ENCODE measurements at places on chromosomes 5 and 9.

DNA sequence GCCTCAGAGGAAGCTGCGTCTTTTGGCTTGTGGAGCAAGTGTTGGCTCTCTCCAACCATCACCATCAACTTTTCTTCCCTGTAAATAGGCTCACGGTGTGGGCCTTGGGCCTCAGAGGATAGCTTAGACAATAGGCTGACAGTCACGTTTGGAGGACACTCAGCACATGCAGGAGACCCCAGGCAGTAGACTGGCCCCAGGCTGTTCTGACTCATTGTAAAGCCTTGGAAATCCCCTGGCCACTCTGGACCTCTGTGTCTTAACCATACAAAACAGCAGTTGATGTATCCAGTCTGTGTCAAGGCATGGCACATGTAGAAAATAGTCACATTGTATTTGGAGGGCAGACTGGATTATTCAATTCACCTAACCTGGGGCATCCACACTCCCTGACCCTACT is 18.6 kb downstream of the CD74 start:
- no peak for DNase-seq

DNA sequence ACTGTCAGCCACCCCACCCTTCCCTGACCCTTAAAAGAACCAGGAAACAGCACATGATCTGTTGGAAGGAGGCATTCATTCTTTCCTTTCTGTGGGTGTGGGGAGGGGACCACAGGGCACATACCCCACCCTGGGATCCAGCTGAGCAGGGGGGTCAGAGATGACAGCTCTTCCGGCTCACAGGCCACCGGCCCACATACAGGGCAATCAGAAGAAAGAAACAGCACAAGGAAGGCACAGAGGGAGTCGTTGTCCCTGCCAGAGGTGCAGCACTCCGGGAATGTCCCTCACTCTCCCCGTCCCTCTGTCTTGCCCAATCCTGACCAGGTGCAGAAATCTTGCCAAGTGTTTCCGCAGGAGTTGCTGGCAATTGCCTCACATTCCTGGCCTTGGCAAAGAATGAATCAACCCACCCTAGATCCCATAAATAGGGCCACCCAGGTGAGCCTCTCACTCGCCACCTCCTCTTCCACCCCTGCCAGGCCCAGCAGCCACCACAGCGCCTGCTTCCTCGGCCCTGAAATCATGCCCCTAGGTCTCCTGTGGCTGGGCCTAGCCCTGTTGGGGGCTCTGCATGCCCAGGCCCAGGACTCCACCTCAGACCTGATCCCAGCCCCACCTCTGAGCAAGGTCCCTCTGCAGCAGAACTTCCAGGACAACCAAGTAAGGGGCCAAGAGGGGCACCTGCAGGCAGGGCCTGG is at the start of gene LCN2:
LCN2 (plus strand) TSS at position 453 of the 701 bp plus-strand sequence; CDS start at position 526, 73 bp downstream.
- DNase-seq: no peak

GRCh38 chr5:135016861-135017290 is 17.2 kb downstream of the PITX1 start:
- DNase-seq: peak; percentile 11

GRCh38 chr9:99850736-99851499 is 29.2 kb downstream of the NR4A3 start:
- DNase-seq: no peak

GRCh38 chr9:115036691-115037090 is 81.3 kb downstream of the TNC start:
- DNase-seq: no peak

DNA sequence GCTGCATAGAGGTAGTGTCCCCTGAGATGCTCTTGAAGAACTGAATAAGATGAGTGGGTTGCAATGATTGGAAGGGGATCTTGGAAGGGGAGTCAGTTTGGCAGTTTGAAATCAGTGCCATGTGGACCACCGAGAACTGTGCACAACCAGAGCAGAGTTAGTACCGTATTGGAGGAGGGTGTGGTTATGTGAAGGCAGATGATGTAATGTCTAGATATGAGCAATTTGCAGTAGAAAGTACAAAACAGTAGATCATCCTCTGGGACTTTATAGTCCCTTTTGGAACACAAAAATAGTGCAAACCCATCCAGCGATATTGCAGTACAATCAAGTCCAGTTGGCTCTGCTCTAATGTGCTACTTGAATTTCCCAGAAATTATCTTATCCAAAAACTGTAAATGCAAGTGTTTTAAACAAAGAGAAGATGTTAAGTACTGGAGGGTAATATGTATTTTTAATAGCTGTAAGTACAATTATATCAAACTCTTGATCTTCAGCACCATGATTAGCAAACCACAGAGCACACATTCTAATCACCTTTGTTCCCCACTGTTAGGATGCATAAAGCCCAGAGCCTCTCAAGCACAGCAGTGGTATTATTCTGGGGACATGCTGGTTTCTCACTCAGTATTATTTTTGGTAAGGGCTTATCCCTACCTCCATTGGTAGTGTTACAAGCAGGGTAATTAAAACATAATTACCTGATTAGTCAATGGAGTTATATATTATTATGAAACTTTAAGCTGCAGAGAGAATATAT is 41.5 kb downstream of the MEGF10 start:
- DNase-seq: no peak

DNA sequence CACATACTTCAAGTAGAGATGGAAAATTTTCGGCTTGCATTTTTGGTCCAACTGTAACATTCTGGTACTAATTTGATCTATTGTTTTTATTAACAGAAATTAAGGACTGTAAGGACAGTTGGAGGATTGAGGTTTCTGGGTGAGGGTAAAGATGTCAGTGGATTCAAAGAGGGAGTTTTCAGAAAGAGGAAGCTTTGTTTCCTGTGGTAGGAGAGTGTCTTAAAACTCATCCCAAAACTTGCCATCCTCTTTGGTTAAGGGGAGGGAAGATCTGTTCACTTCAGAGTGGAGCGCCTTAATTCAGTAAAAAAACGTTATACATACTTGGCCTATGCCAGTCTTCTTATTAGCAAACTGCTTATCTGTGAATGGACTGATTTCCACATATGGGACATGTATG is 13.8 kb downstream of the CNTRL start:
- DNase-seq: no peak

GRCh38 chr5:170438581-170438980 is 49.4 kb upstream of the KCNMB1 start:
- no peak for DNase-seq

DNA sequence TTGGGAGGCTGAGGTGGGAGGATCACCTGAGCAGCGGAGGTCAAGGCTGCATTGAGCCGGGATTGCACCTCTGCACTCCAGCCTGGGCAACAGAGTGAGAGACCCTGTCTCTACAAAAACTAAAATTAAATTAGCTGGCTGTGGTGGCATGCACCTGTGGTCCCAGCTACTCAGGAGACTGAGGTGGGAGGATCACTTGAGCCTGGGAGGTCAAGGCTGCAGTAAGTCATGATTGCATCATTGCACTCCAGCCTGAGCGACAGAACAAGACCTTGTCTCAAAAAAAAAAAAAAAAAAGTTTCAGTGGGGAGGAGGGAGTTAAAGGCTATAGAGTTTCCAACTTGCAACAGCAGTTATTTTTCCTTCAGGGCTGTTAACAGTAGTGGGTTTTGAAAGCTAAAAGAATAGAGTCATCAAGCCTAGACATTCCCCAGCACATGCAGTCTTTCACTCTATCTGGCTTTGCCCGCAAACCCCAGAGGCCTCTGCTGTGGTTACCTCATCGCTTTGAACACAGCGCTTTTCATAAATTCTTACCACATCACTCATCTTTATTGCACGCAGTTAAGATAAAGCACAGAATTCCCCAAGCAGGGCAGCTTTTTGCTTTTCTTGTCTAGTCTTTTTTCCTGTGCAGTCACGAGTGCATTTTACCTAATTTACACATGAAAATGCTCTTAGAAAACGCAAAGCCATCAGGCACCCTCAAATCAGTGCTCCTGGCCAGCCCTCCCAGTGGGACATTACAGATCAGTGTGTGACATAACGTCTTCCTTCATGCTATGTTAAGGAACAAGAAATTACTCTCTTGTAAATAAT is 8.7 kb upstream of the SLC2A8 start:
- DNase-seq: peak; percentile 90

DNA sequence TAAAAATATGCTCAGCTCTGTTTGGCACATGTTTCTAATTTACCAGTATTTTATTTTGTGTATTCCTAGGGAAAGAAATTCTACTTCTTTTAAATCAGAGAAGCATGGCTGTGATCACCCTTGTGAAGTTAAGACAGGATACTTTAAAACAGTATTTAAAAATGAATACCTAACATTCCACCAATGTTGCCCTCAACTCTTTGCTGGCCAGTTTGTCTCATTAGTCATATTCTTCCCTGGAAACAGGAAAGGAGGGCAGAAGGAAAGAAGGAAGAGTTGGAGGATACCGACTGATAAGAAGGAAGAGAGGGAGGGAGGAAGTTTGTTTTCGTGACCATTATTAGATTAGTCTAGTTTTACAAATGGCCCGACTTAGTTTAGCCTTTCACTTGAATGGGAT is 137.4 kb downstream of the PLK2 start:
- DNase-seq: no peak

- DNase-seq: peak; percentile 63
Measured at GRCh38 chr9:93132946-93133680, 938 bp downstream of the NINJ1 start.

DNA sequence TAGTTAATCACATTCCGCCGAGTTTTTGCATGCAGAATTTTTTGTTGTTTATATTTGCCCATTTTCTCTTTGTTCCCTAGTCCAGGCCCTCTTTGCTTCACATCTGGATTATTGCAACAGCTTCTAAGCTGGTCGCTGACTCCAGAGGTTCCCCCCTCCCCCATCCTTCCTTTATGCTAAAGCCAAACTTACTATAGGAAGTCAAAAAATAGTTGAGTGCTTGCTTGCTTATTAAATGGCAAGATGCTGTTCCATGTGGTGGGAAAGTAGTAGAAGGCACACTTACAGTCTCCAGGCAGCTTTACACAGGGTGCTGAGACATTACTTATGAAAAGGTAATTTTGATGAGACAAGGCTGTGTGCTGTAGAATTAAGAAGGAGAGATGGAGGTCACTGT is 1.3 kb downstream of the ZBTB34 start:
- no peak for DNase-seq

DNA sequence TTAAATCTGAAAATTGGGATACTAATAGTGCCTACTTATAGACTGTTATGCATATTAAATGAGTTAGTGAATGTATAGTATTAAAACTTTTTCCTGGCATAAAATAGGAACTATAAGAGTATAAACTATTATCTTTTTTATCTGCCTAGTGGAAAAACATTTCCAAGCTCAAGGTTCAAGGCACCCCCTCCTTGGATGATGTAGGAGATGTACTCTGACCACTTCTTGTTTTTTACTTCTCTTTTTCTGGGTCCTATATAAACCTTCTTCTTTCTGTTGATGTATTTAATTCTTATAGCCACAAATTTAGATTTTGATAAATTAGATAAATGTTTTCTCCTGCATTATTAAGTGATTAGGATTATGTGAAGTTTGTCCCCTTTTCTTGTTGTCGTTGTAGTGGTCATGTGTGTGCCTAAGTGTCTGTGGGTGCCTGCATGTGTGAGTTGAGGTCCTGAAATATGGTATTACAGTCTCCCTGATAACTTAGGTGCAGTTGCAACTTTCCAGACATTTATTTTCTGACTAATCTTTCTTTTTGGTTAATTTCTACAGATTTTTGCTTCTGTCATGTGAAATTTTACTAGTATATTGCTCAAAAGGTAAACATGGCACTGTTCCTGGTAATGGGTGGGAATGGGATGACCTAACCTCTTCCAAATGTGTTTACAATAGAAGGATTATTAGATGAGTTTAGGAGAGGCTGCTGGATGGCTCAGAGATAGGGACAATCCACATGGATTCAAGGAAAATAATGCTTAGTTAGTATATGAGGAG is 160.8 kb upstream of the CDKN2B start:
- DNase-seq: no peak

DNA sequence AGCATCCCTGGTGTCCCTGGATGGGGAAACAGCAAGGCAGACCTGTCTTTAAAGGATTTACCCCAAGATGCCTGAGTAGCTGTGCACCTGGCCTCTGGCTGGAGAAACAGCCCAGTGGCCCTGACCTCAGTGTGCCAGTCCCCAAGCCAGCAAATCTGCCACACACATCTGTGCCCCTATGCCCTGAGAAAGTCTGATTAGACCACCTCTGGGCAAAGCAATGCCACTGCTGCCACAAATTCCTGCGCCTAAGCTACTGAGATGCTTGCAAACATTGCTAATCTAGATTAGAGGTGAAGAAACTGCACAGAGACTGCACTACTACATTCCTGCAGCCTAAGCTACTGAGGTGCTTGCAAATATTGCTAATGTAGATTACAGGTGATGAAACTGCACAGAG is 269.6 kb downstream of the CEMIP2 start:
- DNase-seq: no peak

- DNase-seq: no peak
Measured at GRCh38 chr9:114112778-114113584, 13.9 kb upstream of the KIF12 start.

GRCh38 chr5:108905805-108906204 is 158.1 kb downstream of the FER start:
- no peak for DNase-seq

- no peak for DNase-seq
Measured at GRCh38 chr9:82031538-82032280, 43.1 kb downstream of the SPATA31D1 start.

- DNase-seq: no peak
Measured at GRCh38 chr9:121954477-121955140, 138.5 kb downstream of the TTLL11 start.

GRCh38 chr9:30630459-30630858 is 1754.0 kb upstream of the ACO1 start:
- DNase-seq: no peak

GRCh38 chr5:35881758-35882157 is 25.1 kb downstream of the IL7R start:
- no peak for DNase-seq

DNA sequence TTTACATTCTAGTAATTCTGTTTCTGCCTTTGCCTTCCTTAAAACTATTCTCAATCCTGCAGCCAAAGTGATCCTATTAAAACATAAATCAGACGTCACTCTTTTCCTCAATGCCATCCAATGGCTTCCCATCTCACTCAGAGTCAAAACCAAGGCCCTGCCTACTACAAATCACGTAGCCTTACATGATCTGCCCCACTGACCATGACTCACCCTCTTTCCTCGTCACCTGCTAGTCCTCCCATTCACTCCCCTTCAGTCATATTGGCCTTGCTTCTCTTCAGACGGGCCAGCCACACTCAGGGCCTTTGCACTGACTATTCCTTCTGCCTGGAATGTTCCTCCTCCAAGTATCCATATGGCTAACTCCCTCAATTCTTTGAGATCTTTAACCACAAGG is 39.0 kb upstream of the DMXL1 start:
- DNase-seq: no peak

DNA sequence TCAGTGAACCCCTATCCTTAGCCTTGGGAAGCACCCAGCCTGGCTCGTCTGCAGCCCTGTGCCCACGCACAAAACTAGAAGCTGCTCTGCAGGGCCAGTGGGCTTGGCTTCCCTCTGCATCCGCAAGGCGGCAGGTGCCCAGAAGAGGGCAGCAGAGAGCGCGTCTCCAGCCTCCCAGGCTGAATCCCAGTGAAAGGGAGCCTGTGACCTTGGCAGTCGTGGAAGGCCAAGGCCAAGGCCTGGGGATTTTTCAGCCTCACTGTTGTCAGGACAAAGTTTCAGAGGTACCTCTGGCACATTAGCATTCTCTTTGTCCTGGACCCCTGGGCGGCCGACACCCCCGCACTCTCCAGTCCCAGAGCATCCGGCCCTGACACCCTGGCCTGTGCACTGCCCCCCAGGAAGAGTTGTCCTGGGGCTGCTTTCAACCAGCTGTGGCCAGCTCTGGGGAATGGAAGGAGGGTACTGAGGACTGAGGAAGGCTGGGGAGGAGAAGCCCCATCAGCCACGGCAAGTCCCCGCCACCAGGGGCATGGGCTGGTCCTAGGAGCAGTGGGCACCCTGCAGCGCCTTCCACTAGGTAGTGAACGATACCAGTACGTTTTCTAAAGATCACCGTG is 63.6 kb upstream of the IL17B start:
- peak; percentile 75 for DNase-seq

GRCh38 chr5:138353560-138354080 is 1.1 kb downstream of the KDM3B start:
- peak; percentile 56 for DNase-seq
